ENCODE measurements at places on chromosomes 1 and 21.

DNA sequence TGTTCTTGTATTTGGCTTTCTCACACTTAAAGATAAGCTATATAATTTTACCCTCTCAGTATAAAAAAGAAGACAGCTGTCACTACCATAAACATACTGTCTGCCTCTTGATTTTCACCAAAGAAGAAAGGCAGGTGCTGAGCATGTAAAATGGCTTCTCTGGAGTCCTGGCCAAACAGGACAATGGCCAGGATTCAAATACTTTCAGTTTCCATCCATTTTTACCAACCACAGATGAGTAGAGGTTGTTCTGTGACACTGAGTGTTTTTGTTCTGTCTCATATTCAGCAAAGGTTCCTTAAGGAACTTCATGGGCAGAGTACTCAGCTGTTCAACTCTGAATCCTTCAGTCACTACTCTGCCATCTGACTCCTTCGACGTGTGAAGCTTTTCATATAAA is 29.4 kb upstream of the RAB3GAP2 start:
- no peak for DNase-seq

- DNase-seq = no peak
Measured at GRCh38 chr1:114620419-114620818, 39.0 kb upstream of the BCAS2 start.

DNA sequence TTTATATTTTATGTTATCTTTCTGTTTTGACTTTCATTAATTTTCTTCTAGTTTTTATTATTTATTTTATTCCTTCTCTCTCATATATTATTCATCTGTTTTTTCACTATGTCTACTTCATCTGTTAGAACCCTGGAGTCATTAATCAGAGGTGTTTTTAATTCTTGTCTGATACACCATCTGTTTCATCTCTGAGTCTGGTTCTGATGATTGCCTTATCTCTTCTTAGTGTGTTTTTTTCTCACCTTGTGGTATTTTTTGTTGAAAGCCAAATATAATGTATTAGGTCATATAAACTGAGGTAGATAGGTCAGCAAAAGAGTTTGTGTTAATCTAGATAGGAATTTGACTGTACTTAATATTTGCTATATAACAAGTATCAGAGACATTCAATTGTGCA is 1005.7 kb upstream of the NCAM2 start:
- DNase-seq = no peak

DNA sequence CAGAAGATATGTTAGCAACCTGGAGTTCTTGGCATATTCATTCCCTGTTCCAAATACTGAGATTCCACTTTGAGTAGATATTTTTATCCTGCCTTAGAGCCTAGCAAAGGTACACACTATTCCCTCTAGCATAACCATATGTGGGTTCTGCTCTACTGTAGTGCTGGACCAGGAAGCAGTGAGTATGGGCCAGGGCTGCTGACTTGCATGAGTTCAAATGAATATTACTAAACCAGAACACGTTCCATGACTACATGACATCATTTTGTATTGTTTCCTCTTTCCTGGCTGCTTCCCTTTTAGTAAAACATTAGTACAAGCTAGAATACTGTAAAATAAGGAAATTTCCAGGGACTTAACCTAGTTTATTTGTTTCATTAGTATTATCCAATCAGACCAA is 41.1 kb downstream of the TNFSF18 start:
- DNase-seq = no peak

DNA sequence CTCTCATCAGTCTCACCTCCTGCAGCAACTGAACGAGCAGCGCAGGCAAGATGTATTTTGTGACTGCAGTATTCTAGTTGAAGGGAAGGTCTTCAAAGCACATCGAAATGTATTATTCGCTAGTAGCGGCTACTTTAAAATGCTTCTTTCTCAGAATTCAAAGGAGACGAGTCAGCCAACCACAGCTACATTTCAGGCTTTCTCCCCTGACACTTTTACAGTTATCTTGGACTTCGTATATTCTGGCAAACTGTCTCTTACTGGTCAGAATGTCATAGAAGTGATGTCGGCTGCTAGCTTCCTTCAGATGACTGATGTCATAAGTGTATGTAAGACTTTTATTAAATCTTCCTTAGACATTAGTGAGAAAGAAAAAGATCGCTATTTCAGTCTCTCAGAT is 53.7 kb downstream of the ZBTB8A start:
- DNase-seq = no peak

GRCh38 chr1:40421431-40422384 is 28.6 kb upstream of the ZFP69B start:
- no peak for DNase-seq

GRCh38 chr1:93735722-93736121 is 54.1 kb upstream of the BCAR3 start:
- DNase-seq = no peak

DNA sequence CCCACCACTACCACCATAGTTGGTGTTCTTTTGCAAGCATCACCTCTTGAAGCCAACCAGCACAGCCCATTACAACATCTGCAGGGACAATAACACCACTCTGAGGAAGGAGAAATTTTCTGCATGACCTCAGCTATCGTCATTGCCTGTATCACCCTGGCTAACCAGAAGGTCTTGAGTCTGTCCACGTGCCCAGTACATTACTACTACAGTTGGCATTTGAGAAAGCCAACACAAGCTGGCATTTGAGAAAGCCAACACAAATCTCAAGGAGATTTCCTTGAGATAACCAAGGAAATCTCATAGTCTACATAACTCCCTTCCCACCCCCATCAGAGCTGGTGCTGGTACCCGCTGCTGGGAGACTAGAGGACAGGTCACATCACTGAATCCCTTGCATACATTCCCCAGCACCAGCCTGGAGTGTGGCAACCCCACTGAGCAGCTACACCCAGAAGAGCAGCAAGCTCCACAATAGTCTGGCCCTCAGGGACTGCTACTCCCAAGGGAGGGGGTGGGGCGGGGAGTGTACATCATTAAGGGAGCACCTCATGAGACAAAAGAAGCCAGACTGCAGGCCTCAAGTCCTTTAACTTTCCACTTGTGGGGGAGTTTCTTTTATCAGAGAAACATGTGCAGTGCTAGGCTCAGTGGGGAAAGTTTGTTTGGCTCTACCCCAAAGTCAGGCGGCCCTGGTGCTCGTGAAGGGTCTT is 46.0 kb upstream of the GUCA2A start:
- DNase-seq = no peak

DNA sequence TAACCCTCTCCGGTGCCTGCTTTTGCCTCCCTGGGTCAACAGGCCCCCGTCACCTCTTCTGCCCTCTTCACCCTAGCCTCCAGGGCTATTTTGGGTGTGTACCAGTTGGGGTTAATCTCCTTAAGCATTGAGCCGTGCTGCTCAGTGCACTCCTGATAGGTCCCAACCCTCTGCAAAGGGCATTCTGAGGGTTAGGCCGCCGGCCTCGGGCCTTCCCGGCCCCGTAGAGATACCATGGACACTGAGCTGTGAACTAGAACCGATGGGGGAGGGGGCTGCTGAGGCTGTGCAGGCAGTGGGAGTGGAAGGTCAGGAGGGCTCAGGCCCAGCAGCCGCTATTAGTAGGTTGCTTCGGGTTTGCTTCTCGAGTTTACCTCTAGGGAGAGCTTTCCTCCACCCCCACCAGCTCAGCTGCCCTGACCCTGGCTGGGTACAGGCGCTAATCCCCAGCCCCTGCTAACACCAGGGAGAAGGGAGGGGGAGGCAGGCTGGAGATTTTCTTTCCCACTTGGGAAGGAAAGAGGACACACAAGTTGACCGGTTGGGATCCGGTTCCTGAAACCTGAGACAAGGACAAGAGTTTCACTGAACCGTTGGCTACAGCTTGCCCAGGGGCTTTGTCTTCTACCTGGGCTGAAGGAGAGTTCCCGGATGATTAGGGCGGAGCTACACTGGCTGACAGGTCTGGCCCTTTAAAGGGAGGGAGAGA is 4.8 kb downstream of the LMOD1 start:
- no peak for DNase-seq

GRCh38 chr1:87106144-87106543 is 191.7 kb downstream of the HS2ST1 start:
- no peak for DNase-seq

DNA sequence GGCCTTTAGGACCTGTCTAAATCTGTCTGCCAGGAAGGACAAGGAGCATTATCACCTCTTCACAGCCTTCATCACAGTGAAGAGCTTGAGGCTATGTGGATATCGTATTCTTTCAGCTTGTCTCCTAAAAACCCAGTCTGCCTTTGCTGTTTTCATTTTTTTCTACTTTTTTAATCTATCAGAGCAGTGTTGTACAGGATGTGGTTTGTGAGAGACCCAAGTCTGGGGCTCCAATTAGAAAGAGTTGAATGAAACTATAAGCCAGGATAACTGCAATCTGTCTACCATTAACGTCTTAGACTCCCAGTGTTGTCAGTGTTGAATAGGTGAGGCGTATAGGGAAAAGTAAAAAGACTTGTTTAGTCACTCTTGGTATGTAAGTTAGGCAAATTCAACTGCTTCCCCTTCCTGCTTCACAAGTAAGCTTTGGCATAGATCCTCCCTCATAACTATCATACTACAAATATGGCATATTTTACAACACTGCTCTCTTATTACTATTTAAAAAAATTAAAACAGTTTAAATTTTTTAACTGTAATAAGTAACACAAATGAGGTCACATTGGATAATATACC is 1225.8 kb upstream of the PRMT6 start:
- DNase-seq = no peak

DNA sequence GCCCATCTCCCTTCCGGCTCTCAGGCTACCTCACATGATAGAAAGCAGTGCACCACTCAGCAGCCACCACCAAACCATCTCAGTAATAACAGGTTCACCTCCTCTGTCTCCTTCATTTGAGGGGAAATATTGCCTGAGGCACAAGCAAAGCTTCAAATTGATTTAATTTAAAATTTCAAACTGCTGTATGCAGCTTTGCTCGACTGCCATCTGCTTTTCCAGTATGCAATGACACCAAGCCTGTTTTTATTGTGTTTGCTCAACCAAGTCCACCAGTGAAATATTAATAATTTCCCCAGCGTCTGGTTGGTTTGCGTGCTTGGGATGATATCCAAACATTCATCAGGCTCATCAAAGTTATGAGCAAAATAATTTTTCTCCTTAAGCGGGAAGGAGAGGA is 552.4 kb upstream of the DAB1 start:
- DNase-seq = no peak

- no peak for DNase-seq
Measured at GRCh38 chr1:204507317-204508105, 8.7 kb upstream of the MDM4 start.

- DNase-seq = no peak
Measured at GRCh38 chr1:31548534-31548906, 27.8 kb upstream of the TINAGL1 start.

- DNase-seq = no peak
Measured at GRCh38 chr21:32140604-32141317, 138.1 kb downstream of the MIS18A start.

GRCh38 chr1:221765527-221765926 is 23.6 kb upstream of the DUSP10 start:
- no peak for DNase-seq

- DNase-seq = no peak
Measured at GRCh38 chr21:17784180-17784598, 35.0 kb downstream of the C21orf91 start.

DNA sequence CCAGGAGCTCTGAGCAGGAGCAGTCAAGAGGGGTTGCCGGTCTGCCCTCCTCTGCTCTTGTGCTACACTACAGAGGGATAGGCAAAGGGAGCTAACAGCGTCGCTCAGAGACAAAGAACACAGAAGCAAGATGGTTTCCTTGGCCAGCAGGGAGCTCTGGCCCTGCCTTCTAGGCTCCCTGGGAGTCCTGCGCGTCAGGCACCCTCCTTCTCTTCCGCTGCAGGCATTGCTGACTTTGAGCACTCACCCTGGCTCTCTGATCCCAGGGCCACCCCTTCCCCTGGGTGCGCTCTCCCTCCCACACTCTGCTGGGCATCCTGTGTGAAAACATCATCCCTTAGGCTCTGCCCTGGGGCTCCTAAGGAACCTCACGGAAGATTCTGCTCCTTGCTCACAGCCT is 489 bp downstream of the TNNI1 start:
- DNase-seq = no peak

DNA sequence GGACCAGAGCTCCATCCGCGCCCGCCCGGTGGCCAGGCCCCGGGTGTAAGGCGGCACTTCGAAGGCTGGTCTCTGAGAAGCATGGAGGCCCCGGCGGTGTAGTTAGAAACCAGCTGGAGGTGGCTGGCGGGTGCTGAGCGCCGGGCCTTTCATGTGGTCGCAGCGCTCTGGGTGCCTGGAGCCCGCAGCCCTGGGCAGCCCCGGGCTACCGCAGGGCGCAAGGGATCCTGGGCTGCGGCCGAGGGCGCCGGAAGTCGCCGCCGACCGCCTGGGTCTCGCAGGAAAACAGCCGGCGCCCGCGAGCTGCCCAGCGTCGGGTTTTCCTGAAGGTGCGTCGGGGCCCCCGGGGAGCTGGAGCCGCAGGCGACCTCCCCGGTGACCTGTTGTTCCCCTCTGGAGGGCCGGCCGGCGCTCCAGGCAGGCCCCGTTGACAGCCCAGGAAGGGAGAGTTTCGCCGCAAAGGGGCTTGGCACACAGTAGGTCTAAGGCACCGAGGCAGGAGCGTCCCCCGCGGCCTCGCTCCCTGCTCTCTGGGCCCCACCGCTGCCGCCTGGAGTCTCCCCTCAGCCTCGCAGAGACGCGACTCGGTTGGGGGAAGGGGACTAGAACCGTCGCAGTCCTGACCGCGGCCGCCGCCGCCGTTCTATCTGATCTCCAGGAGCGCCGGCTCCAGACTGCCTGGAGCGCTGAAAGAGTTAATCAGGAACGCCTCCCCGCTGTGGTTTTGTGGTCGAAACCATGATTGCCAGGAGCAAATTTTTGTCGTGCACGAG is 2.7 kb downstream of the GRHL3 start:
- DNase-seq = peak; percentile 83

Data from activated naive CD8-positive, alpha-beta T cell treated with anti-CD3 and anti-CD28 coated beads for 36 hours (primary cell).